ENCODE measurements at places on chromosomes 6 and 20.

GRCh38 chr6:158519300-158519699 is 40.6 kb upstream of the TMEM181 start:
- DNase-seq: peak; percentile 5

GRCh38 chr6:77433888-77434287 is 29.4 kb downstream of the HTR1B start:
- DNase-seq: no peak

- DNase-seq: no peak
Observed at GRCh38 chr6:137165375-137166246, 7.8 kb downstream of the IL22RA2 start.

- peak; percentile 94 for DNase-seq
Observed at GRCh38 chr6:139753198-139753861, 378.9 kb upstream of the CITED2 start.

DNA sequence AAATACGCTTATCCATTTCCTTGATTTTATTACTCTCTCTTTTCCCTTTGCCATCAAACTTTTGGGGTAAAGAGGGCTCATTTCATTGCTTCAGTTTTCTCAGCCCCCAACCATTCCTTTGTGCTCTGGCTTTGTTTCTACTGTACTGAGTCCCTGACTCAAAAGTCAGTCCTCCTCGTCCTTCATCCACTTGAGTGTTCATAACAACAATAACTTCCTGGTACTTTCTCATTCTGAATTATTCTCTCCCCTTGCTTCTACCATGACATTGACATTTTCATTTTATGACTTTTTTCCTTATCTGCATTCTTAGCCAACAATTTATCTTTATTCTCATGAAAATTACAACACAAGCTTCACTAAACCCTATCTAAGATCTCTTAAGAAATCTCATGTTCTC is 911 bp downstream of the ENPP3 start:
- no peak for DNase-seq

DNA sequence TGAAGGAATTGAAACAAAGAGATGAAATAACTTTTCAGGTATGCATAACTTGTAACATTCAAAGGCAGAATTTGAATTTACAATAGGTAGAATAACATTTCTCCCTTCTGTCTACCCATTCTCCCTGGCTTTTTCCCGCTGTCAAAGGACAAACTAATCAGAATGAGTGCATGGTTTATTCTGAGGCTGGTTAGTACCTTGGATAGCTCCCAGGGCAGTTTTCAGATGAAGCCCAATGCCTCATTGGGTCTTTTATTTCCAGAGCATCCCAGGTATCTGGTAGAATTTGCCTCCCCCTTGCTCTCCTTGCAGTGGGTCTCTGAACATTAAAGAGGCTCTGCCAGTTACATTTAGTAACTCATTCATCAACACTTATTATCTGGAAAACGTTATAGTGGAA is 665.5 kb downstream of the BCKDHB start:
- DNase-seq: peak; percentile 31
